NAMALWA (cell line): ENCODE measurements at places on chromosomes 7 and 10.

DNA sequence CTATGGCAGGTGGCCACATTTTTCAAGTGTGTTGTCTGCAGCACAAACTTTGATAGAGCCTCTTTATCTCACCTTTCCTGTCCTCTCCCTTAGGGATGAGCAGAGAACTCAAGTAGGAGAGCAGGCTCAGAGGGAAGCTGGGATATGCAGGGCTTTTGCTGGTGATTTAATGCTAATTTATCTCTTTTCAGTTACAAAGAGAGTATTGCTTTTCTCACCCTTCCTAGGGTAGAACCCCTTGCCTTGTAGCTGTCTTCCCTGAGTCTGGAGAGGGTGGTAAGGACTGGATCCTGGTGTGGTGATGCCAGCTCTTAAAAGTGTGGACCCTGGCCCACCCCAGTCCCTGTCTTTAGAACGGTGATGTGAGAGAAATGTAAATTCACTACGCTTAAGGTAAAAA lies 1061.4 kb downstream of the TYW1 start:
- no peak for DNase-seq

- no peak for DNase-seq
Measured at GRCh38 chr10:132834311-132834761, 48.4 kb upstream of the NKX6-2 start.

DNA sequence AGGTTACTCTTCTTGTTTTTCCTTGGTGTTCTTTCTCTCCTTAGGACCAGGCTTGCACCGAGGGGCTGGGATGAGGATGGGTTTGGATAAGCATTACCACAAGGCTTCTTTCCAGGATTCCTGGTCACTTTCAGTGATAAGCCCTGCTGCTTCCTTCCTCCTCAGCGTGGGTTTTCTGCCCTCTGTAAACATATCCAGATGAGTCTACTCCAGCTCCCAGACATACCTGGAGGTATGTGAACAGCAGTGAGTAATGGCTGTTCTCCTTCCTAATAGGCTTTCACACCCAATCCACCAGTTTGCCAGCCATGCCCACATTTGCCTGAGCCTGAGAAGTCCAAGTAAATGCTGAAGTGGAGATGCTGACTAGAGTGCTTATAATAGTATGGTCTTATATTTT lies 229.8 kb upstream of the YAE1 start:
- DNase-seq: no peak

- DNase-seq: no peak
Measured at GRCh38 chr7:158076215-158076614, 511.4 kb downstream of the PTPRN2 start.

- no peak for DNase-seq
Measured at GRCh38 chr10:106450966-106451365, 713.5 kb downstream of the SORCS1 start.

- no peak for DNase-seq
Measured at GRCh38 chr10:8416192-8416701, 361.8 kb downstream of the GATA3 start.

- no peak for DNase-seq
Measured at GRCh38 chr10:123553810-123554430, 112.2 kb upstream of the GPR26 start.

- DNase-seq: peak; percentile 63
Measured at GRCh38 chr10:87771871-87772500, 46.0 kb downstream of the ATAD1 start.

GRCh38 chr7:55887821-55888247 lies 578 bp downstream of the ZNF713 start:
- DNase-seq: peak; percentile 28

DNA sequence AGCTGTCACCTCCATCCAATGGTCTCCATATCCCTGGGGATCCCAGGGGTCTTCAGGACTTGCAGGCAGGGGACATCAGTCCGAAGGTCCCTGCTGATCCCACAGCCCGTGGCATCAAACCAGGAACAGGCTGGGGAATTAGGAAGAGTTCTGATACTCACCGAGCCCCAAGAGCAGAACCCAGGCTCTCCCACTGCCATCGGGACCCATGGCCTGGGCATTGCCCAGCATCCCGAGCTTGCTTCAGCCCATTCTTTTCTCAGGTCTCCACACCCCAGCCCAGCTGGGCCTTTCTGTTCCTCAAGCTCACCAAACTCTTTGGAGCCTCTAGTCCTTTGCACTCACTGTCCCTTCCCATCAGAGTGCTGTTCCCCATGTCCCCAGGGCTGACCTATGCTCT lies 280.9 kb downstream of the GRID1 start:
- DNase-seq: no peak

- no peak for DNase-seq
Measured at GRCh38 chr10:87594864-87595263, 64.8 kb upstream of the PAPSS2 start.

- no peak for DNase-seq
Measured at GRCh38 chr7:115749924-115750323, 280.6 kb downstream of the TFEC start.
